ENCODE measurements at places on chromosomes 3 and 15.

- no peak for DNase-seq
Measured at GRCh38 chr3:23795096-23795495, 10.7 kb upstream of the UBE2E1 start.

GRCh38 chr3:124282751-124283651 lies 291.1 kb upstream of the ROPN1 start:
- no peak for DNase-seq

- peak; percentile 97 for DNase-seq
Measured at GRCh38 chr15:78988361-78988911, 43.6 kb upstream of the CTSH start.

GRCh38 chr3:156594219-156594683 lies 39.3 kb upstream of the SSR3 start:
- DNase-seq, result no peak

- no peak for DNase-seq
Measured at GRCh38 chr15:67762610-67763368, 62.5 kb upstream of the SKOR1 start.

DNA sequence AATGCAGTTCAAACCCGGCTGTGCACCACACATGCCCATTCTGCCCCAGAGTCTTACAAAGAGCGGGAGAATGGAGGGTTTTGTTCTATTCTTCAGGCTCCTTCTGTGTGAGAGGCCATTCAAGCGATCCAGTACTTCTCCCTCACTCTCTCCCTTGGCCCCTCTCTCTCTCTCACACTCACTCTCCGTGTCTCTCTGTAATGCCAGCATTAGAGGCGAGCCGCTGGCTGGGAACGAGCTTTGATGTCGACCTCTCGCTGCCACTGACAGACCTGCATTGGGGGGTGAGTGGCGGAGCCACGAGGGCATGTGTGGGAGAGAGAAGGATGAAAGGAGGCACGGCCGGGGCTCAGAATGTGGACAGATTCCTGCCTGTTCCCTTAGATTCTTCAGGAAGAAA lies 231.7 kb upstream of the ARRDC4 start:
- no peak for DNase-seq

DNA sequence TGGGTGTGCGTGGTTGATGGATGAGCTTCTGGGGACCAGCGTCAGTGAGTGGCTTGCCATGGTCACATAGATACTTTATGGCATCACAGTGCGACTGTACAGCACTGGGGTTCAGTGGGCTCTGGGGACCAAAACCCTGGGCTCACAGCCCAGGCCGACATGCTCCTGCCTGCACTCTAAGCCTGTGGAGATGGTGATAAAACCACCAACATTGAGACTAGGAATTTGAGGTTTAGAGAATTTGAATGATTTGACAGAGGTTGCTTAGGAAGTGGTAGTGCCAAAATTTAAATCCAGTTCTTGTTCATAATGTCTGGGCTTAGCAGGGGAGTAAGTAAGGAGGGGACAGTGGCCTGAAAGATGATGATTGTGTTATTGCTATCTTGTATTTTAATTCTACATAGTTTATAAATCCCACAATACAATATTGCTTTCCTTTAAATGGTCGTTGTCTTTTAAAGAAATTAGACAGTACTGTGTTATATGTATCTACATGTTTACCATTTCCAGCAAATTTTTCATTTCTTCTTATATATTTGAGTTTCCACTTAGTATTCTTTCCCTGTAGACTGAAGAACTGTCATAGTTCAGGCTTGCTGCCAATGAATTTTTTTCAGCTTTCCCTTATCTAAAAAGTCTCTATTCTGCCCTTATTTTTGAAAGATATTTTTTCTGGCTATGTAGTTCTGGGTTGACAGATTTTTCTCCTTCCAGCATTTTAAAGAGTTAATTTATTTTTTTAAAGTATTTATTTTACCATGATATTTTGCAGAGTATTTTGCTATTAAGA lies 235.4 kb upstream of the RGMA start:
- no peak for DNase-seq

- no peak for DNase-seq
Measured at GRCh38 chr3:100335434-100335833, 877 bp downstream of the NIT2 start.

DNA sequence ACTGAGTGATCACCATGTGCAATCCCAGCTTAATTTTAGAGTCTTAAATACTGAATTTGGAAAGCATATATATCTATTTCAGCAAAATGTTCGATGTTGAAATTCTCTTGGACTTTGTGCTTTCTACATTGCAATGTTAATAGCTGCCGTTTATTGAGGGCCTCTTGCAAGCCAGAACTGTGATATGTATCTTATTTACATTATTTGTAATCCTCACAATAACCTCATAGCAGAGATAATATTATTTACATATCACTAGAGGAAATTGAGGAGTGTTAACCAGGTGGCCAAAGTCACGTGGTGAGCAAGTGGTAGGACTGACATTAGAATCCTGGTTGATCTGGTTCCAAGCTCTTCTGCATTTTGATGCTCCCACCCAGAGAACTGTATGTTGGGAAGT lies 254.1 kb downstream of the SLC9A9 start:
- DNase-seq, result no peak

- DNase-seq, result peak; percentile 16
Measured at GRCh38 chr15:36742696-36743095, 163.3 kb downstream of the CDIN1 start.

DNA sequence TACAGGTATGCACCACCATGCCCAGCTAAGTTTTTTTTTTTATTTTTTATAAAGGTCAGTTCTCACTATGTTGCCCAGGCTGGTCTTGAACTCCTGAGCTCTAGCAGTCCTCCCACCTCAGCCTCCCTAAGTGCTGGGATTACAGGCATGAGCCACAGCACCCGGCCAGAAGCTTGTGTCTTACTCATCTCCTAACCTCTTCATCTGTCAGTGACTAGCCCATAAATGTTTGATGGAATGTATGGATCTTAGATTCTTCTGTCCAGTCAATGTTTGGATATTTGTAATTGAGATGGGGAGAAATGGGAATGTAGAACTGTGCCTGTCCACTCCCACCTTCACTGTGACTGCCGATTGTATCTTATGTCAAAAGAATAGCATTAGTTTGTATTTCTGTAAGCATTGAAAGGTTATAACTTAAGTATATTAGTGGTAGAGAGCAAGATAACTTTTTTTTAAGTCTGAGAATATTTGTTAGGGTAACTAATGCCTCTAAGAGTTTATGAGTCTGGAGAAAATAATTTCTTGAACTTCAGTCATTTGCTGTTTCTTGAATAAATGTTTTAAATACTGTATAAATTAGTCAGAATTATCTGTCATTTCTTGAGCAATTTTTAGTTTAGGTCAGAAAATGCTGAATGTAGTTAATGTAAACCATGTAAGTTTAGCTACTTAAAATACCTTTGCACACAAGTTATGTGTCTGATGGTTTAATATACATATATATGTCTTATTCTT lies 215.3 kb upstream of the CGNL1 start:
- DNase-seq, result no peak

DNA sequence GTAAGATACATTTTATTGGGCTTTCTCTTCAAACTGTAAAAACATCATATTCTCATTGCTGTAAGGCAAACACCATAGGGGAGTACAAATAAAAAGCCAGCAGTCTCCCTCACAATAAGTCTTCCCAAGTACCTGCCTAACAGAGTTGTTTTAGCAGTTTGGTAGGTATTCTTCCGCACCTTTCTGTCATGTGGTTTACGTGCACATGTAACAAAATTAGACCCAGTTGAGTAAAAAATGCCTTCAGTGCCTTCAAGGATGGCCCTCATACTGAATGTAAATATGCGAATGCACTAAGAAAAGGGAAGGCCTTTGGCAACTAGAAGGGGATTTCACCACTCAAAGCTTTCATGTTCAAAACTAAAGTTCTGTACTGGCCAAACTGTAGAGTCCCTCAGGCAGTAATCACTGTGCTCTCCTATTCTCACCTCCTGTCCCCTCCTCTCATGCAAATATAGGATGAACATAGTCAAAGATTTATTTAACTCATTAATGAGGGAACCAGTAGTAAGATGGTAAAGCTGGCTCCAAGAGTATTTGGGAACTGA lies 26.4 kb downstream of the USP3 start:
- no peak for DNase-seq

DNA sequence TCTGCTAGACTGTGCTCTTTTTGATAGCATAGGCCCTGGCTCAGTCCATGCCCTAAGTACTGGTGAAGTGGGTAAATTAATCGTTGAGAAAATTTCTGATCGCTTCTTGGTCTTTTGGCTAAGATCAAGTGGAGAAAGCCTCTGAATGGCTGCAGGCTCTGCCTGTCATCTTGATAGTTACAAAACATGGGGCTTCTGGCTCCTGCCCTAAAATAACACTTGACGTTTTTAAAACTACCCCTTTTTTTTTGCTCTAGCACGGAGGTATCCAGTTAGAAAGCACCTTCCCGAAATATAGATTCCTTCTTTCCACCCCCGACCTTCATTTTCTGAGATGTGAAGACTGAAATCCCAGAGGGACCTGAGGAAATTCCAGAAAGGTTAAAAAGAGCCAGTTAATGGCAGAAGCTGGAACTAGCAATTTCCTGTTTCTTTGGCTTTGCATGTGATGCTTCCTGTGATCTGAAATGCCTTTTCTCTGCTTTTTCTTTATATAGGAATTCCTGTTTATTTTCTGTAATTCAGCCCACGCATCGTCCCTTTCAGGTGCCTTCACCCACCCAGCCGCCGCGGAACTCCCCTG lies 799 bp upstream of the C2CD4B start:
- DNase-seq, result no peak

- DNase-seq, result no peak
Measured at GRCh38 chr3:152857082-152857481, 22.2 kb downstream of the P2RY1 start.

GRCh38 chr15:38477637-38478036 lies 23.7 kb downstream of the FAM98B start:
- DNase-seq, result no peak

GRCh38 chr3:17979911-17980310 lies 237.5 kb upstream of the TBC1D5 start:
- DNase-seq, result no peak

DNA sequence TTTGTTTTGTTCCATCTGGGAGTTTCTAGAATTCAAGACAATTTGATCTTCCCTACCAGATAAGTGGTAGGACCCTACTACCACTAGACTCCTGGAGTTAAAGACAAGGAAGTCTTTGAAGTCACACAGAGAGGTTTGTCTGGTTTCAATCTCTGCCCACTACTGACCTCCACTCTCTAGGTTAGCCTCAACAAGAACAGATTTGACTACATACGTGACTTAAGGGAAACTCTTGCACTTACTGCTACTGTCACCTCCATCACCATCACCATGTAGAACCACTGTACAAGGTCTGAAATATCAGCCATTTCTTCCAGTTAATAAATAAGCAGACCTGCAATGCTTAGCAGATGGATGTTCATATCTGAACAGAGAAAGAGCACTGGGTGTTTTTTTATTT lies 148.3 kb upstream of the ARHGEF26 start:
- DNase-seq, result no peak

- no peak for DNase-seq
Measured at GRCh38 chr15:101004500-101004899, 85.3 kb downstream of the LRRK1 start.

DNA sequence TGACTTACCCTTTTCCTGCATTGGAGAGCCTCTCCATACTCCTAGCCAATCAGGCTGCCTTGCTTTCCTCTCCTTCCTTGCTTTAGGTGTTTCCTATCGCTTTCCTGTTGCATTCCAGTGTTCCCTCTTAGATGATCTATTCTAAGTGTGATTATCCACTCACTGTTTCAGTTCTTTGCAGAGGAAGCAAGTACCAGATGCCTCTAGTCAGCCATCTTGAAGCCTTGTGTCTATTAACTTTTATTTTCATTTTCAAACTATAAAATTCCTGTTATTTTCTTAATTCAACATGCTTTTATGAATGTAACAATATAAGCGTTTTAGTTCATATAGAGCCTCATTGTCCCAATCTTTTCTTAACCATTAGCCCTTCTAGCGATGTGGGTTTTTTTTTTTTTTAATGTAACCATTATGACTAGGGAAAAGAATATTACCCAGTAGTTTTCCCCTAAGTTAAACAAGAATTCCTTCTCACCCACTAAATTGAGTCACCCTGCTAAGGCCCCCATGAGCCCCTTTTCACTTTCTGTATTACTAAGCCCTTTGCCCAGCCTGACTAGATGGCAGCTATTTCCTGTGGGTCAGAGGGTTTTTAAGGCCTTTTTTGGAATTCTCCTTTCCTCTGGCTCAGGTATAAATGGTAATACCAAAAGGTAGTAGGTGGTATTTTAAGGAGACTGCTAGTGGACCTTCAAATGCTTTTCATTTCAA lies 229.4 kb upstream of the CTNNB1 start:
- no peak for DNase-seq

Data from H4 (cell line).